T-helper 22 cell (primary cell): ENCODE measurements at places on chromosomes 11 and 22.

- no peak for DNase-seq
Measured at GRCh38 chr11:18791207-18791968, at the start of gene PTPN5. PTPN5 (minus strand) TSS chr11:18791798; CDS start chr11:18771958, 19,840 bp downstream.

DNA sequence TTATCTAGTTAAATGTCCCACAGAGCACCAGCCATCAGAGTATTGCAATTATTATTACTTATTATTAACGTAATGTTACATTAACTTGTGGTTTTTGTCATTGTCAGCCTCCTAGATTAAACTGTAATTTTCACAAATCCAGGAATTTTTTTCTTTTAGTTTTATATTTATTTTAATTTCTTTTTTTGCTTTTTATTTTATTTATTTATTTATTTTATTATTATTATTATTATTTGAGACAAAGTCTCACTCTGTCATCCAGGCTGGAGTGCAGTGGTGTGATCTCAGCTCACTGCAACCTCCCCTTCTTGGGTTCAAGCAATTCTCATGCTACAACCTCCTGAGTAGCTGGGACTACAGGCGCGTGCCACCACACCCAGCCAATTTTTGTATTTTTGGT, 202.9 kb upstream of the LUZP2 start:
- no peak for DNase-seq

DNA sequence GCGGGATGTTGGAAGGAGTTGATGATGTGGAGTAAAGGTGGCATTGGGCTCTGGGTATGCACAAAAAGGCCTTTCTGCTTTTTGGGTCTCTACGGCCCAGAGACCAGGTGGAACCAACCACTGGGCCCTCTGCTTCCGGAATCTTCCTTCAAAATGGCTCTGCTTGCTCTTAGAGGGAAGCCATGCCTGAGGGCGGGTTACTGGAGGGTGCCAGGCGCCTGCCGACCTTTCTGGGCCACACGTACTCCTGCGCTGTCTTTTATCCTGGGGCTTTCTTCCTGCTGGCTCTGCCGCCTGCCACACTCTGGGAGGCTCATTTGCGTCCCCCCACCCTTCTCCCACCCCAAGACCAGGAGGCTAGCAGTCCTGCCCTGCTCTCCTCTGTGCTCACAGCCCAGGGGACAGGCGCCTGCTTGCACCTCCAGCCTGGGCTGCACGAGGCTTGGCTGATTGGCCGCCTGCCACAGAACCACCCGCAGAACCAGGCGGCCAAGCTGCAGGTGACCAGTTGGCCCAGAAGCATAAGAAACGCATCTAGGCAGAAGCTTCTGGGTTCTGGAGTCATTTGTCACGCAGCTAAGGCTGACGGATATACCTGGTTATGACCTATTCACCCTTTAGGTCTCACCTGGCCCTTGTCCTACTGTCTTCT, 536.9 kb downstream of the TBC1D22A start:
- DNase-seq, result no peak

GRCh38 chr22:17086788-17087497, 2.1 kb downstream of the IL17RA start:
- no peak for DNase-seq

DNA sequence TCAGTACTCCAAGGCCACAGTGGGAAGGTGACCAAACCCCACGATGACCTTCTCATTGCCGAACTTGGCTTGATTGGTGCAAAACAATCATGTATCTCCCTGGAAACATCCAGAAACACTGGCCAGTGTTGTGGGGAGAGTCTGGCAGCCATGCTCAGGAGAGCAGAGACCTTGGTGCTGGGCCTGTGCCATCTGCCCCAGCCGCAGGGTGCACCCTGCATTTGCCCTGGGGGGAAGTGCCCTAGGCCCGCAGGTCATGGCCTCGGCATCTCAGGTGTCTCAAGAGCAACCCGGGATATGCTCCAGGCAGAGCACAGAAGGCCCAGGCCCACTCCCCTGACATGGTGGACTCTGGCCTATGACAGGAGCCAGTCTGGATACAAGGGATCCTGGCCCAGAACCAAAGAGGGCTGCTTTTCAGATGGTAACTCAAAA, 23.7 kb downstream of the ARVCF start:
- DNase-seq, result no peak

- DNase-seq, result no peak
Measured at GRCh38 chr11:17743808-17744119, 9.2 kb downstream of the KCNC1 start.

DNA sequence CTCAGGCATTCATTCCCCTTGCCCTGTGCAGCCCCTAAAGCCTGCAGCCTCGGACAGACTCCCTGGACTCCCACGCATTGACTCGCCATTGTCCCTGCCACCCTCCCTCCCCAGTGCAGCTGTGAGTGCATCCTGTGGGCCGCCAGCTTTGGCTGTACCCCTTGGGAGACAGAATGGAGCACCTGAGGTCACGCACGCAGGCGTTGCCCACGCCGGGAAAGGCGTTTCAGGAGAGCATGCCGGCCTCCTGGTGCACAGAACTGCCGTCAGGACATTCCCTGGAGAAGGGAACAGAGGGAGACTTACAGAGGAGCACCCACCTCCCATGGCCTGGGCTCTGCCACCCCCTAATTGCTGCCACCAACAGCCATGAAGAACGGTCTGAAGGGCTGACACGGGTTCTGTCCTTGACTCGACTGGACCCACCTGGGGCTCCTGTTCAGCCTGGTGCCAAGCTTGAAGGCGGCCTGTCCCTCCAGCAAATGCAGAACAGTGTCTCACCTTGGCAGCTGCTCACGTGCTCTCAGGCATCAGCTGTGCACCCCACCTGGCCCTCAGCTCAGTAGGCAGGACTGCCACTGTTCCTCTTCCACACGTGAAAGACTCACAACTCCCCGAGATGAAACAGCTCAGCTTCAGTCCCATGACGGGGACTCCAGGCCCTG, 503.8 kb downstream of the BRD1 start:
- DNase-seq, result no peak

DNA sequence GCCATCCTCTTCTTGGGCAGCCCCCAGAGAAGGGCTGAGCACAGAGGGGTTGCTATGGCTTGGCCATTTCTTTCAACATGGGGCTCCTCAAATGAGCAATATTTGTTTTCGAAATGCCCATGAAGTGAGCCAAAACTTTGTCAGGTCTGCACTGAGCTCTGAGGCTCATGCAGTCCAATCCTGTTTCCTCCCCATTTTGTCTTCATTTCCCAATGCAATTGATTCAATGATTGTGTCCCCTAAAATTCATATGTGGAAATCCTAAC, 60.6 kb upstream of the CD44 start:
- no peak for DNase-seq

- peak; percentile 2 for DNase-seq
Measured at GRCh38 chr11:116928102-116928777, 90.8 kb upstream of the APOA1 start.

DNA sequence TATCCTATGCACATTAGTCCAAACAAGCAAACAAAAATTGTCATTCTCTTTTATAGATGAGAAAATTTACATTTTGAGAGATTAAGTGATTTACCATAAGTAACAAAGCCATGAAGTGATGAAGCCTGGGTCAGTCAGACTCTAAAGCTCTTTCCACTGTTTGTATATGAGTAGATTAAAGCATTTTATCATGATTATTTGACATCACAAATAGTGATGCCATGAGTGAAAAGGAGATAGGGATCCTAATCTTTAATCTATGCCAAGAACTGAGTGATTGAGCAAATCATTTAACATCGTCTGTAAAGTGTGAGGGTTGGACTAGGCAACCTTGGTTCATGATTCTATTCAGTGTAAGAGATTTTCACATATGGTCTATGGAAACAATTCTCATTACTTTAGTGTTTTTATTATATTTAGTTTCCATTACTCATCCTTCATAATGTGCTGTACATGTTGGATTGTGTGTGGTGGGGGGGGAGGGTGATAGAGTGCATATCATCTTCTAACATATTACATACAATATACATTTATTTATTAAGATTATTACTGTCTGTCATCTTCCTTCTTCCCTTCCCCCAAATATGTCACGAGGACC, 50.7 kb downstream of the ARHGEF12 start:
- DNase-seq, result no peak

GRCh38 chr22:28358312-28358711, 321.3 kb downstream of the TTC28 start:
- DNase-seq, result no peak

DNA sequence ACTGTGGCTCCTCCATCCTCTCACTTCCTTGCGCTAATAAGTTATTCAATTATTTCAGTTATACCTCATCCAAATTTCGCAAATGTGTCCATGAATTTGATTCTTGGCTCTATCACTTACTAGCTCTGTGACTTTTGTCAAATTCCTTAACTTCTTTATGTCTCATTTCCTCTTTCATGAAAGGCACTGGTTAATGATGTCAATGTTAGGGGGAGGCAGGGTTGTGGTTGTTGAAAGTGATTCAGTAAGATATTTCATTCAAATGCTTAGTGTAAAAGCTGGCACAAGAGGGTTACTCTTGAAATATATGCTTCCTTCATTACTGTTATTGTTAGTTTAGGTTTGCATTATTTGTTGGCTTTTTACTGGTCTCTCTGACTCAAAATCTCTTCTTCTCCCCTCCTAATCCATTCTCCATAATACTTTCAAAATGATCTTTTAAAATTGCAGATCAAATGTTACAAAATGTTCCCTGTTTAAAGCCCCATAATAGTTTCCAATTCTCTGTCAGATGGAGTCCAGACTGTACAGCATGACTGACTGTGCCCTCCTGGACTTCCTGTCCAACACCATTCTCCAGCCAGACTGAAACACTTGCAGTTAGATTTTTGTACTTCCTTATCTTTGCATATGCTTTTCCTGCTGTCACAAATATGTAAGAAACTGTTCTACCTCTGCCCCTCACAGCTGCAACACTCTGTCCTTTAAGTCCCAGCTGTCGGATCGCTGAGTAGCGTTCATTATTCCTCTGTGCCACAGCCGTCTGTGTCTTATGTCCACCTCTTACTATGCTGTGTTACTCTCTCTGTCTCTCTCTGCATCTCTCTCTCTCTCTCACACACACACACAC, 510.6 kb upstream of the RAG2 start:
- DNase-seq, result no peak

DNA sequence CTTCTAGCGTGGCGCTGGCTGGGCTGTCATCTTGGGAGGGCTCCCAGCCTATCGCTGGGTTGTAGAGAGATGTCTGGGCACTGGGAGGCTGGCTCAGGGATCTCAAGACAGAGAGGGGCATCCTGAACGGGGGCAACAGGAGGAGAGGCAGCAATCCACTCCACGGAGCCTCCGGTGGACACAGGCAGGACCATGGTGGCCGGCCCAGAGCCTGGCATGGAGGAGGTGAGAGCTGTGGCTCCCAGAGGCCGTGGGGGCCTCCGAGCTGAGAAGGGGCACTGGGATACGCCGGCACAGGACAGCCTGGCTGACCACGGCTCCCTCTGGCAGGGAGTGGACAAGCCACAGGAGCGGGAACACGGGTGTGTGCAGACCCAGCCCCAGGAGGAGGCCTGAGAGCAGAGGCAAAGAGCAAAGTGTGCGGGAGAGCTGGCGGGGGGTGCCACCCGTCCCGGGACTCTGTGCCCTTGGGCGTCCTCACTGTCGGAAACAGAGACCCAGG, 9.1 kb downstream of the MRGPRF start:
- no peak for DNase-seq

DNA sequence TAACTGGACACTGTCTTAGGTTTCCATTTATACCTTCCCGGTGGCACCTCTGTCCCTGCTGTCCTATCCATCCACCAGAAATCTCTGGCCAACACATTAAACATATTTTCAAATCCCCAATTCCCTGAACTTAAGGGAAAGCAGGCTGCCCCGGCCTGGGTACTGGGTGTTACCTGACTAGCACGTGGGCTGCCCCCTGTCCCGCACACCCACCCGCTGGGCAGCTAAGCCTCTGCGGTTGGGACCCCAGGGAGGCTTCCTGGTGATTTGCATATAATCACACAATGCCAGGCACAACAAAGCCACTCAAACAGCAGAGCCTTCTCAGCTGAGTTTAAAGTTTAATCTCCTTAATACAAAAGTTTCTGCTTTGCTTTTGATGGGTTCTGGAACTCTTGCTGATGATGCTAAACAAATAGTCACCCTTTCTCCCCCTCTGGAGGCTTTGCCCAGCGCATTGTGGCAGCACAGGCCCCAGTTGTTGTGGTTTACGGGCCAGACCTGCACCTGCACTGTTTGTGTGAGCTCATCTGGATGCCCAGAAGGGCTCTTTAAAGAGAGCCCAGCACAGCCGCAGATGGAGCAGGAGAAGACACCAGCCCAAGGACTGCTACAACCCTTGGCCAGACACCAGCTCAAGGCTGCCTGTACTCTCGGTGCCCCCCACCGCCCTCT, 59.9 kb upstream of the POU2AF1 start:
- DNase-seq, result no peak

GRCh38 chr11:118827118-118827517, 36.2 kb upstream of the DDX6 start:
- DNase-seq, result no peak

DNA sequence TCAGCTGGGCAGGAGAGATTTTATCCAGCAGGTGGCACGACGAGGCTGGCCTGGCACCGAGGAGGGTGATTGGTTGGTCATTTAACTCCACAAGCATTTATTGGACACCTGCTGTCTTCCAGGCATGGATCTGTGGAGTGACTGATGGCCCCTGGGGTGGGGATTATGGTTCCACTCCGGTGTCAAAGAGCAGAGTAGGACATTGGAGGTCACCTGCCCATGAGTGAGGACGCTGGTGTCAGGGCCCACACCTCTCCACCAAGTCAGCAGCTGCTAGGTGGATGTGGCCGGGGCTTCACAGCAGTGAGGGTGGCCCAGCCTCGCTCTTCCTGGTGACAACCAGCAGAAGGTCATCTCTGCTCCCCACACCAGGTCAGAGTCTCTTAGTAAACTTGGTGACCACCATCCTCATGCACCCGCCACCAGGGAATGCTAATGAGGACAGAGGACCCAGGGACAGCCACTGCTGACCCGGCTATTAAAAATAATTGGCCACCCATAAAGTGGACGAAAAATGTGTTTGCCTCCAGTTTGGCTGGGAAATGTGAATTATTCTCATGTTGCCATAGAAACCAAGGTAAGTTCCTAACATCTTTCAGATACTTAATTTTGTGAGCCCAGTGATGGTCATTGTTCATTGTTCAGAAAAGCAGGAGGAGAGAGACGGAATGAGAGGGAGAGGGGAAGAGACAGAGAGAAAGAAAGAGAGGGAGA, 428.7 kb downstream of the TBC1D22A start:
- no peak for DNase-seq

DNA sequence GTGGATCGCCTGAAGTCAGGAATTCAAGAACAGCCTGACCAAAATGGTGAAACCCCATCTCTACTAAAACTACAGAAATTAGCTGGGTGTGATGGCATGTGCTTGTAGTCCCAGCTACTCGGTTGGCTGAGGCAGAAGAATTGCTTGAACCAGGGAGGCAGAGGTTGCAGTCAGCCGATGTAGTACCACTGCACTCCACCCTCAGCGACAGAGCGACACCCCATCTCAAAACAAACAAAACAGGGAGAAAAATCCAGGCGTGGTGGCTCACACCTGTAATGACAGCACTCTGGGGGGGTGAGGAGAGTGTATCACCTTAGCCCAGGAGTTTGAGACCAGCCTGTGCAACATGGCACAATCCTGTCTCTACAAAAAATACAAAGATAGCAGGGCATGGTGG, 802.3 kb upstream of the ARHGAP42 start:
- no peak for DNase-seq
